ENCODE measurements at places on chromosomes 16 and 17.

DNA sequence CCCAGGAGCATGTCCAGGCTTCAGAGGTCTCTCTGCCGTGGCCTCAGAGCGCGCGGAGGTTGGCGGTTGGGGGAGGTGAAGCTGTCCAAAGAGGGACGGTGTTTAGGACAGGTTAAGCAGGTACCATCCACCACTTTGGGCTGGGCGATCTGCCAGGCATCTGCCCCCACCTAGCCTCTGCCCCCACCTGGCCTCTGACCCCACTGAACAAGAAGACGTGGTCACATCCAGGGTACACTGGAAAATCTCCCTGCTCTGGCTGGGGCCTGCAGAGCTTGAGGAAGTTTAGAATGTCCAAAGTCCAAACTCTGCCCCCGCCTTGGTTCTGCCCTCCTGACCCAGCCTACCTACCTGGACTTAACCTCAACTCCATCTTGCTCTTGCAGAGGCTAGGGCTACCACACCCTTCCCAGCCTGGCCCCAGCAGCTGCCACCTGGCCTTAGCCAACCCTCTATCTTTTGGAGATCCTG is 1.6 kb downstream of the ITGA3 start:
- no peak for DNase-seq

GRCh38 chr17:10640475-10640874 is 16.6 kb downstream of the MYH3 start:
- DNase-seq: no peak

DNA sequence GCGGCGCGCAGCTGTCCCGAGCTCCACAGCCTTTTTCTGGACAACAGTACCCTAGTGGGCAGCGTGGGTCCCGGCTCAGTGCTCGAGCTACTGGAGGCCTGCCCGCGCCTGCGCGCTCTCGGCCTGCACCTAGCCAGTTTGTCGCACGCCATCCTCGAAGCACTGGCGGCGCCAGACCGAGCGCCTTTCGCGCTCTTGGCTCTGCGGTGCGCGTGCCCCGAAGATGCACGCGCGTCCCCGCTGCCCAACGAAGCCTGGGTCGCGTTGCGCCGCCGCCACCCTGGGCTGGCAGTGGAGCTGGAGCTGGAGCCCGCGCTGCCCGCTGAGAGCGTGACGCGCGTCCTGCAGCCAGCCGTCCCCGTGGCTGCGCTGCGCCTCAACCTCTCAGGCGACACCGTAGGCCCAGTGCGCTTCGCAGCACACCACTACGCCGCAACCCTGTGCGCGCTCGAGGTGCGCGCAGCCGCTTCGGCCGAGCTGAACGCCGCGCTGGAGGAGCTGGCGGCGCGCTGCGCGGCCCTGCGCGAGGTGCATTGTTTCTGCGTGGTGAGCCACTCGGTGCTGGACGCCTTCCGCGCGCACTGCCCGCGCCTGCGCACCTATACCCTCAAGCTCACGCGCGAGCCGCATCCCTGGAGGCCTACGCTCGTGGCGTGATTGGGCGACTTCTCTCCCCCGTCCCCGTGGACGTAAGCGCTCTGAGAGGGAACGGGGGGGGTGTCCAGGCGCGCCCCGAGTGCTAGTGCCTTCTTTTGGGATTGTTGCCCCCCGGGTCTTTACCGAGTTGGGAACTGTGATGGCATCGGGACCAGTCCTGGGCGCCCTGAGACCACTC is 1.2 kb upstream of the HSF4 start:
- peak; percentile 56 for DNase-seq

DNA sequence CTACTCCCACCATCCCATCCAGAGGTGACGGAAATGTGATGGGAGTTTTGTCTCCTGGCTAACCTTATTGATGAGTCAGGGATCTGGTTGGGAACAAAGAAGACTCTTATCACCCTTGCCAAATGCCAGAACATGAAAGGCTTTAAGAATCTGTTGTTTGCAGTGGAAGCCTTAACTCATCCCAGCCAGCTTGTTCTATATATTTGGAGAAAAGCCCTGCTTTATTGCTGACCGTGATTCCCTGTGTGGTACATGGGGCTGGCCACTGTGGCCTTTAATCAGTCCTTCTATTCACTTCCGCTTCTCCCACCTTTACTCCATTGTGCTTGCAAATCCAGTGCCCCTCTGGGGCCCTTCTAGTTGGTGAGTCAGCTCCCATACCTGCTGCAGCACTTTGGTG is 156.6 kb downstream of the PHKB start:
- no peak for DNase-seq

DNA sequence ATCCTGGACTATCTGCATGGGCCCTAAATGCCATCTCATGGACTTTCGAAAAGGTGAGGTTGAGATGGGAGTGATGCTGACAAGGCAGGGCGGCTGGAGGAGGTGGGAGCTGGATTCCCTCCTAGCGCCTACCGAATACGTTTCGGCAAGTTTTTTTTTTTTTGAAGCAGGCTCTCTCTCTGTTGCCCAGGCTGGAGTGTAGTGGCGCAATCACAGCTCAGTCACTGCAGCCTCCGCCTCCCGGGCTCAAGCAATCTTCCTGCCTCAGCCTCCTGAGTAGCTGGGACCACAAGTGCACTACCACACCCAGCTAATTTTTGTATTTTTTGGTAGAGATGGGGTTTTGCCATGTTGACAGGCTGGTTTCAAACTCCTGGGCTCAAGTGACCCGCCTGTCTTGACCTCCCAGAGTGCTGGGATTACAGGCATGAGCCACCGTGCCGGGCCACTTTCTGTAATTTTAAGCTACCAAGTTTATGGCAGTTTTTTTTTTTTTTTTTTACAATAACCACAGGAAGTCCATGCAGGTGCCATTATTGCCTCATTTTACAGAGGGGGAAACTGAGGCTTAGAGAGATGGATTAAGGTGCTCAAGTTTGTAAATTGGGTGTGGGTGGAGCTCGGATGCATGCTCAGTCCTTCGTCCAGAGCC is 246.4 kb downstream of the PRKCA start:
- DNase-seq: peak; percentile 36

DNA sequence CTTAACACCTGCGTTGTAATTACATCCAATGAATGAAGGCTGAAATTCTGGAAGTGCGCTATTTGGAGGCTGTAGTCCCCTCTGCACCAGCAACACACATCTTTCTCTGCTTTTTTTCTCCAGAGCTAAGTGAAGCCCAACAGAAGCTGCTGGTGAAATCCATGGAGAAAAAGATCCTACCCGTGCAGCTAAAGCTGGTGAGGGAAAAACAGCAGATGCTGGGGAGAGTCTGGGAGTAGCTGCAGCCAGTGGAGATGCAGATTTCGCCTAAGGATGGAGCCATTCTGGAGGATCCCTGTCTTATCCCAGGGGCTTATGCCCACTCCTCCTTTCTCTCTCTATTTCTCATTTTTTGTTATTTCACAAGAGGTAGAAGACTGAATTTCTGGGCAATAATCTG is 4.8 kb upstream of the PSMD3 start:
- no peak for DNase-seq

DNA sequence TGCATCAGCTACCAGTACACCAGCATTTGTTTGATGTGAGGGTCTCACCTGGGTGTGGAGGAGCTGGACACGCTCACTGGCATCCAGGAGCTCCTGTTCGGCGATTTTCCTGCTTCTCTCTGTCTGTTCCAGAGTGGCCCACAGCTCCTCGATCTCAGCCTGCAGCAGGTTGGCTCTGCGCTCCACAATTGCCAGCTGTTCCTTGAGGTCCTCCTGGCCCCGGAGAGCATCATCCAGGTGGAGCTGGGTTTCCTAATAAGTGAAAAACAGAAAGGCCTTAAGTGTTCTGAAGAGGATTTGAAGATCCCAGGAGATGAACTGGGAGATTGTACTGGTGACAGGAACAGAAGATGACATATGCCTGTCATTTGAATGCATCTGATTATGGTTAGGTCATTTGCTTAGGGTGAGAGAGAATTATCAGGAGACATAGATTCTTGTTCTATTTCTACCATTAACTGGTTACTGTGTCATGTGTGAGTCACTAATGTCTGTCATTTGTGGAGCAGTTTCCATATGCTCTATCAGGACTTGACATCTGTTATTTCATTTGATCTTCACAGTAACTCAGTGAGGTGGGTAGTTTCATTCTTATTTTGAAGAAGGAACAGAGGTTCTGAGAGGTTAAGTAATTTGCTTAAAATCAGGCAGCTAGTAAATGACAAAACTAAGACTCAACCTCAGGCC is 21.5 kb upstream of the MYH13 start:
- DNase-seq: no peak

GRCh38 chr17:35679007-35679682 is 52.3 kb upstream of the RASL10B start:
- DNase-seq: no peak

DNA sequence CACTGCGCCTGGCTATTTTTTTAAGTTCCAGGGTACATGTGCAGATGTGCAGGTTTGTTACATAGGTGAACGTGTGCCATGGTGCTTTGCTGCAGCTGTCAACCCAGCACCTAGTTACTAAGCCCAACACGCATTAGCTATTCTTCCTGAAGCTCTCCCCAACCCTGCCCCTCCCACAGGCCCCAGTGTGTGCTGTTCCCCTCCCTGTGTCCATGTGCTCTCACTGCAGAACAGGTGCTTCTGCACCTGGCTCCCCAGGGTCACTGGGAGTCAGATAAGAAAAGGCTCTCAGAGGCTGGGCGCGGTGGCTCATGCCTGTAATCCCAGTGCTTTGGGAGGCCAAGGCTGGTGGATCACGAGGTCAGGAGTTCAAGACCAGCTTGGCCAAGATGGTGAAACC is 6.2 kb downstream of the HASPIN start:
- no peak for DNase-seq

All from M059J (cell line).